ENCODE measurements at places on chromosomes 5 and 9.

- no peak for DNase-seq
Measured at GRCh38 chr5:21709770-21710169, 1143.4 kb downstream of the CDH12 start.

GRCh38 chr5:58923355-58923754 lies 340.5 kb downstream of the RAB3C start:
- DNase-seq: no peak

DNA sequence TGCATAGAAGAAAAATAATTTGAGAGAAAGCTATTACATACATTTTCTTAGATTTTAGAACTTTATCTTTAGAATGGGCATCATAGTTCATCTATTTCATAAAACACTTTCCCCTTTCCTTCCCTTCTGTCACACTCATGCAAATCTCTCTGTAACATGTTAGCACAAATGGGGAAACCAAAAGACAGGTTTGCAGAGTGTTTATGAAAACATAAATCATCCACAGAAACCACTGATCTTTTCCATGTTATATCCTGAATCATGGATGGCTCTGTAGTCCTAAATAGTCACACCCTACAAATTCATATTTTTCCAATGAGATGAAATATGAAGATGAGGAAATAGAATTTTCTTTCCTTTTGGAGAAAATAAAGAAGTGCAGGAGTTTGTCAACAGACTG lies 122.9 kb upstream of the PTGER4 start:
- no peak for DNase-seq

- no peak for DNase-seq
Measured at GRCh38 chr5:65102976-65103711, 334.4 kb downstream of the CWC27 start.

- no peak for DNase-seq
Measured at GRCh38 chr5:124580925-124581737, 165.3 kb downstream of the ZNF608 start.

GRCh38 chr5:21765406-21765805 lies 1087.7 kb downstream of the CDH12 start:
- no peak for DNase-seq

DNA sequence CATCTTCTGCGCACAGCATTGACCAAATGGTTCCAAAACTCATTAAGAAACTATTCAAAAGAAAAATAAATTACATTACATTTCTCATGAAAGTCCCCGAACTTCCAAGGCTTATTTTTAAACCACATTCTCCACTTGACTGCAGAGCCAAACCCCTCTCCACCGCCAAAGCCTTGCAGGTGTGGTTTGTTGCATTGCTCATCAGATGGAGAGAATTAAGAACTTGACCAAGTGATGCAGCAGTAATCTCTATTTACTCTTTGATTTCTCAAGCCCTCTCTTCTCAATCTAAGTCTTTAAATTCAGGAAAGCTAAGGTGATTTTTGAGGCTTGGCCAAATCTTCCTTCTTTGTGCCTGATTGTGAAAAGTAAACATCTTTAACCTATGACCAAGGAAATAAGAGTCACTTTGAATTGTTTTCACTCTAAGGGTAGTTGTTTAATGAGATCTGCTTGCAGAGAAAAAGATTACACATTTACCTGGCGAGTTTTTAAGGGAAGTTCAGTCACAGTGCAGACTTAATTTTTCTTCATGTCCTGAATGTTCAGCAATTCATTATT lies 290.5 kb upstream of the ITGA1 start:
- no peak for DNase-seq

- DNase-seq: no peak
Measured at GRCh38 chr5:98349990-98350365, 423.5 kb upstream of the RGMB start.

DNA sequence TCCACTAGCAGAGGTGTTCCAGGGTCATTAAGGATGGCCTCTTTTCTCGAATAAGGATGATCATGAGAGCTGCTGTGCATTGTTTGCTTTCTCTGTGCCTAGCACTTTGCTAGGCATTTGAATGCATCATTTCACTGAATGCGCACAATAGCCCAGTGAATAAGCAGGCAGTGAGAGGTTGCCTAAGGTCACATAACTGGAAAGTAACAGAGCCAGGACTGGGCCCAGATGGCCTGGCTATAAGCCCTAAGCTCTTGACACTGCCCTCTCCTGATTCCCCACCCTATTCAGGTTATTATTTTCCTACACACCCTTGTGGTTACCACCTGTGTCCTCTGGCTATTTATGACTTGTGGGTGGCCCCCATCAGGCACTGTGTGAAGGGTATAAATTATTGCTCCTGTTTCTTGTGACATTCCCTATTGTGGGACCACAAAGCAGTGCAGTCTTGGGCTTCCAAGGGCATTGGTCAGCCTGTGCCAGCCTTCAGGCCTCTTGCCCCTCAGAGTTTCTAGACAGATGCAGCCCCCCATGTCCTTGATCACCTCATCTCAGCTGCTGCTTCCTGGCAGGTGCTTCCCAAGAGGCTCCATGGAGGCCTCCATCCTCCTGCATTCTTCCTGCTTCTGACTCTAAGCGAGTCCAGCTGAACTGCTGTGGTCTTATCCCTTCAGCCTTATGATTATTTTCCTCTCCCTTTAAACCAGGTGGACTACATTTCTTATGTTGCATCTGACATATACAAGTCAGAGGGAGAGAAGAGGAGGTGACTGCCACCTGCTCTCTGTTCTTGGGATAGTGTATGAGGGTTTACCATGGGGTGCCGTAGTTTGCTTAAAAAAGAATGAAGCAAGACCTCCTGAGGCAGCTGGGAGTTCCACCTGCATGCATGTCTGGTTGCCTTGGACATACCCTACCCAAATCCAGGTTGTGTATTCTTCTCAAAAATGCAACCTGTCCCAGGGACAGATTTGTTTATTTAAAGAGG lies 47.6 kb downstream of the ANGPTL2 start:
- DNase-seq: no peak

GRCh38 chr5:31809050-31809870 lies 170.3 kb downstream of the PDZD2 start:
- no peak for DNase-seq

Measured in brain pericyte (primary cell).